ENCODE measurements at places on chromosomes 6 and 20.
A peak's percentile ranks its signal among the peaks of the same experiment; 100 is the strongest.

DNA sequence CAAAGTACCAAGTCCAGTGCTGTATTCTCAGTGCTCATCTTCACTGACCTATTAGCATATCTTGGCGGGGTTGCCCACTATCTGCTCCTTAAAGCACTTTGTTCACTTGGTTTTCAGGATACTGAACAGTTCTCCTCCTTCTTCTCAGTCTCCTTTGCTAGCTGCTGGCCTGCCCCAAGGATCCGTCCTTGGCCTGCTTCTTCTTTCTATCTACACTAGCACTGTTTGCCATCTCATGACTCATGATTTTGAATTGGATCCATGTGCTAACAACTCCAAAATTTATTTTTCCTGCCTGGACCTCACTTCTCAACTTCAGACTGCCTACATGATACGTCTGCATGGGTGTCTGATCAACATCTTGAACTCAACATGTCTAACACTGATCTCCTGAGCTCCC lies 15.5 kb downstream of the TPD52L1 start:
- no peak for DNase-seq

- no peak for DNase-seq
Observed at GRCh38 chr20:695165-695866, 19.7 kb upstream of the SCRT2 start.

- DNase-seq: no peak
Observed at GRCh38 chr6:169626649-169627048, 75.2 kb downstream of the WDR27 start.

- no peak for DNase-seq
Observed at GRCh38 chr6:53441761-53442160, 93.0 kb upstream of the ELOVL5 start.

GRCh38 chr20:46552460-46553420 lies 2.3 kb upstream of the OCSTAMP start:
- peak; percentile 20 for DNase-seq

DNA sequence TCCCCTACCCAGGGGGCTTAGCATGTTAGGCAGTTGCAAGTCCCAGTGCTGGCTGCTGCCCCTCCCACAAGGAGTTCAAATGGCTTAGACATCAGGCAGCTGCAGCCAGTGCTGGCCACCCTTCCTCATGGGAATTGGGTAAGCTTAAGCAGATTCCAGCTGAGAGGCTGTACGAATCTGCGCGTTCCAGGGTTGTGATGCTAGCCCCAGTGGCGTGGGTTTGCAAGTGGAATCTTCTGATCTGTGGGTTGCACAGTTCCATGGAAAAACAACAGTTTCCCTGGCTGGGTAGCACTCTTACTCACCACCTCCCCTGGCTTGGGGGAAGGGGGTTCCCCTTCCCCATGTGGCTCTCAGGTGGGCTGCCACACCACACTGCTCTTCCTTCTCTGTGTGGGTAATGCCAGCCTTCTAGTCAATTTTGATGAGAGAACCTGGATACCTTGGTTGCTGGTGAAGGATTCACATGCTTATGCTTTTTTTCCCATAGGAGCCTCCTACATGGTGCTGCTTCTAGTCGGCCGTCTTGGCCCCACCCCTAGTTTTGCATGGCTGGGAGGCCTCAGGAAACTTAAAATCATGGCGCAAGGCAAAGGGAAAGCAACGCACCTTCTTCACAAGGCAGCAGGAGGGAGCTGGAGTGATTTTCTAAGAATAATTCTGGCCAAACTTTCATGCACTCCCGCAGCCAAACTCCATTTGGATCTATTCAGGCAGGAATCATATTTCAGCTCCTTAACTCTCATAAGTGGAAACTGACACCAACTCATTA lies 13.0 kb downstream of the DYNLT2 start:
- DNase-seq: no peak

DNA sequence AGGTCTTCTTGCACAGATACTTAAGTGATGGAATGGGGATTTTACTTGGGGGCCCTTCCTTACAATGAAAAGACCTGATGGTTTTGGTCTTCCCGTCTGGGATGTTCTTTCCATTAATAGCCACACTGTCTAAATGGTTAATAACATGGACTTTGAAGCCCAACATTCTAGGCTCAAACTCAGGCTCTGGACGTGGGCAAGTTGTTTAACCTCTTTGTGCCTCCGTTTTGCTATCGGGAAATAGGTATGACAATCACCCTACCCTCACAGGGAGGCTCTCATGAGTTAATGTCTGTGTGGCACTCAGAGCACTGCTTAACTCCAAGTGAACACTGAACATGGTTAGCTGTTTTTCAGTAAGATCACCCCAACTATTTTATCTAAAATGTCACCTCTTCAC lies 360.7 kb upstream of the FLRT3 start:
- no peak for DNase-seq

- DNase-seq: no peak
Observed at GRCh38 chr20:1225783-1226654, at the start of gene RAD21L1. TSS of gene RAD21L1 (plus strand) at chr20:1226044. CDS start at chr20:1228454, 2,410 bp downstream.

- no peak for DNase-seq
Observed at GRCh38 chr6:148703900-148704299, 42.9 kb upstream of the UST start.

GRCh38 chr6:9982215-9982614 lies 432.7 kb downstream of the TFAP2A start:
- DNase-seq: no peak

DNA sequence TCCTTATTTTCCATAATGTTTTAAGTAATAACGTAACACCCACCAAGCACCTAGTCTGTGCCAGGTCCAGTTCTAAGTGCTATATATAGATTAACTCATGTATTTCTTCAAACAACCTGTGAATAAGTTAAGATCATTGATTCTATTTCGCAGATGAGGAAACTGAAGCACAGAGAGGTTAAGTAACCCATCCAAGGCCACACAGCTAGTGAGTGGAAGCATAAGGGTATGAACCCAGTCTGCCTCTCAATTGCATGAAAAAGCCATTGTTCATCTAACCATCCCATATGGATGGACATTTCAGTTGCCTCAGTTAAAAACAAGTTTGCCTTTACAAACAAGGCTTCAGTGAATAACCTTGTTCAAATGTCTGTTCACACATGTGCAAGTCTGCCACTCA lies 20.8 kb downstream of the TGM6 start:
- DNase-seq: no peak

DNA sequence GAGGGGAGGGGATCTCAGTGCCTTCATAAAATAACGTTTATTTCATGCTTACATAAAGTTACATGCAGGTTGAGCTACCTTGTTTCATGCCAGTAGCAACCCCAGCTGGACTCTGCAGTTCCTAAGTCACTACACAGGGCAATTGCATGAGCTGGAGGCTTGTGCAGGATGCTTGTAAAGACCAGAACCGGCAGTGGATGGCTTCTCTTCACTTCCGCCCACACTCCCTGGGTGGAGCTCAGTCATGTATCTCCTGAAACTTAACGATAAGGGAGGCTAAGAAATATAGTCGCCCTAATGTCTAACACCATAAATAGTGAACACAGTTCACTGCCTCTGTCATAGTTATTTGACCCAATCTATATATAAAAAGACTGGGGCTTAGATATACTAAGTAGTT lies 99.4 kb upstream of the RAB32 start:
- no peak for DNase-seq

GRCh38 chr20:48787861-48788375 lies 39.9 kb downstream of the PREX1 start:
- DNase-seq: peak; percentile 87

DNA sequence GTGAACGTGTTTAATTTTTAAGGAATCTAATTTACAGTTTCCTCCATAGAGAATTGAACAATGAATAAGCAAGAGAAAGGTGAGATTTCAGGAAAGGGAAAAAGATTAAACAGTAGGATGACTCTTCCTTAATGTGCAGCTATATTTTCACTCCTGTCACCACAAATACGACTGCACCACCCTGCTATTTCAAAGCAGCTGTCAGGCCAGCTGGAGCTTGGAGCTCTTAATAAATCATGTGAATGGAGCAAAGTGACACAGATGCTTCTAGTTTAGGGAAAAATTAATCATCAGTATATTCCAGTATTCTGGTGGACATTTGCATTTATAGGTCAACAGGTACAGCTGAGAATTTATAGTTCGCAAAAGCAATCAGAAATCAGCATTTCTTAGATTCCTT lies 56.5 kb upstream of the PKIB start:
- DNase-seq: no peak

DNA sequence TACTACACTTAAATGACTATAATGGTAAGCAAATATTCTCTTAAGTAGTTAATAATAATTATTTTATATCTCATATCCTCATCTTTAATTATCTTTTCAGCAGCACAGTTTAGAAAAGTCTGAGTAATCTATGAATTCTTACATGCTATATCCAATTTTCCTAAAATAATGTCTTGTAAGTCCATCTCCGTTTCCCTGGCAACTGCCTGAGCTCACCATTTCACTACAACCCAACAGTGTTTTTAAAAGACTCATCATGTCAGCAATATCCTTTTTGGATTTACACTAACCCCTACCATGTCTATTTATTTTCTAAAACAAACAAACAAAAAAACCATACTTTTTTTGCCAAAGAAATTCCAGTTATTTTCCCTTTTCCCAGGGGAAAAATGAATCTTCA lies 859.6 kb downstream of the EYS start:
- DNase-seq: no peak

DNA sequence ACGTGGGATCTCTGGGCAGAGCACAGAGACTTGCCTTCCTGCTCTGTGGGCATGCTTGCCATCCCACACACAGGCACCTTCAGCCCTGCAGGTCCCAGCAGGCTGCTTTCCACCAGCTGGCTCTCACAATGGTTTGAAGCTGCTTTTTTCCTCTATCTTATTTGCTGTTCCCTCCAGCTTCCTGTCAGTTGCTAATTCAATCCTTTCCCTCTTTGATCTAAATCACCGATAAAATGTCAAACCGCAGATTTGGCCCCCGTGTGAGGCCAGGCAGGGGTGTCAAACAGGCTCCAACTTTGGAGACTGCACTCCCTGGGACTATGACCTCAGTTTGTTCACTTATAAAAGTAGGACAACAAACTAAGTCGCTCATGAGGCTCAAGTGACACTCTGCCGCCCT lies 40.6 kb upstream of the PCMTD2 start:
- DNase-seq: no peak

DNA sequence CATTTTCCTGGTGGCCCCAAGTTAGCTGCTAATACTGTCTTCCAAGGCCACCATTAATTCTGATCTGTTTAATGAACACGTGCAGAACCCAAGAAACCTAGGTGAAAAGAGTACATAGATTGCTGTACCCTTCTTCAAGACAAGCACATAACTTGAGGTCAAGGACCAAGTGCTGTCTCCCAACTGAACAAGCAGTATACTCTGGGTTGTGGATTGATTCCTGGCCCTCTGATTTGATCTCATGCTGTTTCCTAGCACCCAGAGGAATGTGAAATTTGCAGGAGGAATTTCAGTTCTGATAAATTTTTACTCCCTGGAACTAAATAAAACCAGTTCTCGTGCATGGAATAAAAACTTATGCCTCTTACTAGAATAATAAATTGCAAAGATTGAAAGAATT lies 75.6 kb downstream of the MTFR2 start:
- no peak for DNase-seq

- no peak for DNase-seq
Observed at GRCh38 chr6:125173341-125174095, 19.9 kb downstream of the TPD52L1 start.

DNA sequence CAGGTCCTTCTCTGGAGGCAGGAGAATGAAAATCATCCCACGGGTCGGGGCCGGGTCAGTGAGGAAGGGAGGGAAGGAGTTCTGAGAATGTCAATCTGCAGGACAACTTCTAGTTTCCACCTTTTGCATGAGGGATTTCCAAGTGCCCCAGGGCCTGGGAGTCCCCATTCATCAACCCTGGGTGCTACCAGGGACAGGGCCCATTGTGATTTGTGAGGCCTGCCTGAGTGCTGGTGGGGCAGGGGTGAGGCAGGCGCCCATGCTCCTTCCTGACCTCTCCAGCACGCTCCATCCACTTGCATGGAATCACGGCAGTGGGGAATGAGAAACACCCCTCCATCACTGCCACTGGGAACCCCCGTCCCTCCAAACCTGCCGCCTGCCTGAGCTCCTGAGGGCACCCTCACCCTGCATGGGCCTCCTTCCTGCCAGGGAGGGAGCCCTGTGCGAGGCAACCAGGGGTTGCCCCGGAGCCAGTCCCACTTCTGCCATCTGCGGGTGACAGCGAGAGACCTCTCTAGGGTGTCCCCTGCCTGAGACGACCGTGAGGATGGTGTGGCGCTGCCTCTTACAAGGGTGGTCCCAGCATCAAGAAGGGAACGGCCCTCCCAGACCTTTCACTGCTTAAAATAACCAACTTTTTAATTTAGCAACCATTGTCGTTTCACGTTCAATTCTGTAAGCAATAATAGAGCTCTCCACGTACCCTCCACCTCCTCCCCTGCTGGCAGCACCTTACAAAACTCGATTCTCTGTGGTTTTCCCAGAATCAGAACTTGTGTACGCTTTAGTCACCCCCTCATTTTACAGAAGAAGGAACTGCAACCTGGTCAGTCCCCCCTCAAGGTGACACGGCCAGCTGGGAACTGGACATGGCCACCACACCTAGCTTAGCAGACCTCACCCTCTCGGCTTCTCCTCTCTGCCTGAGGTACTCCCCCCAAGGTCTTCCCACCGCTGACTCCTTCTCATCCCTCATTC lies 28.6 kb downstream of the PMEPA1 start:
- no peak for DNase-seq
